ENCODE measurements at places on chromosomes 1 and 21. TPM values are rescaled to one million over a fixed set of nuclear protein-coding genes. Genes with fewer than 3 reads are reported as not detected.

DNA sequence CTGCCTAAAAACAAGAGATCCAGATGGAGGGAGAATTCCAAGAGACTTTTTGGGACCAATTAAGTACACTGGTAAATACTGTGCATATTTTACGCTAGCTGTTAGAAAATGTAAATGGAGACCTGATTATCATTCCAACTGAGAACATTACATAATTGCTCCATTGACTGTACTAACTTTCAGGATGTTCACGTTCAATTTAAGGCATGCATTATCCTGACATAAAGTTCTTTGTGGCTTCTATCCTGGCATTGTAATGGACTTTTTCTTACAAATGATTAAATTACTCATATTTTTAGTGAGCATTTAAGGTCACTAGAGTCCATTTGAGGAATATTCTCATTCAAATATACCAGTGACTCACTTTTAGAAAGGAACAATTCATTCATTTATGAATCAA, 883.3 kb upstream of the TMPRSS15 start:
- no peak for DNase-seq

- no peak for DNase-seq
These were observed 65.5 kb downstream of the RNF187 start for GRCh38 chr1:228552596-228553176.

GRCh38 chr1:165851034-165851658, 23.7 kb downstream of the UCK2 start:
- no peak for DNase-seq

GRCh38 chr1:185421485-185422107, 104.6 kb upstream of the IVNS1ABP start:
- DNase-seq: no peak

- no peak for DNase-seq
These were observed 440.1 kb upstream of the PTBP2 start for GRCh38 chr1:96281491-96281890.

DNA sequence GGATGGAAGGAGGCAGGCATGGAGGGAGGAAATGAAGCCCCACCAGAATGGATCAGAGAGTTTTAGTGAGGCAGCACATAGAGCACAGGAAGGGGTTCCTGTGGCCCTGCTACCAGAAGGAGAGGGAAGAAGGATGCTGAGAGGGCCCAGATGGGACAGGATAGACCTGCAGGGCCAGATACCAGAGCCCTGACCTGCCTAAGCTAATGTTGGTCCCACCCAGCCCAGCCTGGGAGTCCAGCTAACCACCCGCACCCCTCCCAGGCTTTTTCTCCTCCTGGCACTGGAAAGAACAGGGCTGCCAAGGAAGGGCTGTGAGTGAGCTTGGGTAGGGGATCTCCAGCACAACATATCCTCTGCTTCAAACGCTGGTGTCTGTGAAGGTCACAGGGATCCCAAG, 6.9 kb downstream of the NECTIN4 start:
- DNase-seq: no peak

GRCh38 chr1:17405898-17406759, 33.3 kb downstream of the RCC2 start:
- peak; percentile 50 for DNase-seq

- DNase-seq: no peak
These were observed 73.5 kb downstream of the KCTD3 start for GRCh38 chr1:215640429-215641148.

GRCh38 chr1:63780565-63780964, 6.7 kb downstream of the ROR1 start:
- DNase-seq: no peak

DNA sequence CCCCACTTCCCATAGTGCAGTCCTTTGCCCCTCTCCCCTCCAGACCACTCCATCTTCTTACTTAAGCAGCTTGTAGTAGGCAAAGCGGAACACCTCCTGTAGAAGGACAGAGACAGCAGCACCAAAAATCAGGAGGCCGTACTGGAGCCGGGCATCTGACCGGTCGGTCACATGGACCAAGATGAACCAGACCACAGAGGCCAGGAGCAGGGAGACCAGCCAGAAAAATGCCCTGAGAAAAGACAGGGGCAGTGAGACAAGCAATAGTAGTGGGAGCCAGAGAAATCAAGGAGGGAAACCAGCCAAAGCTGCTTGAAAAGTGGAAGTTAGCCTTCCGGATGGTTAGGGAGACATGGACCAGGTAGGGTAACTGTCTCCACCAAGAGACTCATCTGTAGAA, 920 bp downstream of the APH1A start:
- DNase-seq: no peak

DNA sequence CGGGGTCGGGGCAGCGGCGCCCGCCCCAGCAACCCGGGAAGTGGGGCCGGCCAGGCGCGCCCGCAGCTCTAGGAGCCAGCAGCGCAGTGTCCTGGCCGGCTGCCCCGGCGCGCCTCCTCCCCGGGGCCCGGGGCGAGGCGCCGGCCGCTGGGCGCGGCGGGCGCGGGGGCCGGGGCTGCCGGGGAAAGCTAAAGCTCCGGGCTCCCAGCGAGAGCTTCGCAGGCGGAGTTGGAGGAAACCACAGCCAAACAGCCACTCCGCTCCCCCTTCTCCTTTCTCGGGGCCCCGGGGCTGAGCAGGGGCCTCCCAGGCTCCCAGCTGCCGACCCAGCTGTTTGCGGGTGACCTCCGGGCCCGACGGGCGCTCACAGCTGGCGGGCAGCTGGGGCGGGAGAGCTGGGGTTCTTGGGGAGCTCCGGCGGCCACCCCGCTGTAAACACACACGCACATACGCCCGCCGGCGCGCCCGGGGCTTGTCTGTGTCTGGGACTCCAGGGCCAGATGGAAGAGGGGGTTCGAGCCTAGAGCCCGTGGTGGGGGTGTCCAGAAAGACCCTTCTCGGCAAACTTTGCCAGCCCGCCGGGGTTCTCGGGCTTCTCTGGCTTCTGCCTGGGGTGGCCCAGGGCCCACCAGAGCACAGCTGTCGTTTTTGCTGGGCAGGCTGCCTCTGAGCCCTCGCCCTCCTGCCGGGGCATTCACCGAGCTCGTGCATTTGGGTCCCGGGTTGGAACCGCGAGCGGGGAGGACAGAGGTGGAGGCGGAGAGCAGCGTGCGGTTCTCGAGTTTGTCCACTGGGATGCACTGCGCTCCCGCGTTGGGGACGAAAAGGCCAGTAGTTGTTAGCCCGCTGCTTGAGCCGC, 1.5 kb downstream of the AJAP1 start:
- peak; percentile 41 for DNase-seq

DNA sequence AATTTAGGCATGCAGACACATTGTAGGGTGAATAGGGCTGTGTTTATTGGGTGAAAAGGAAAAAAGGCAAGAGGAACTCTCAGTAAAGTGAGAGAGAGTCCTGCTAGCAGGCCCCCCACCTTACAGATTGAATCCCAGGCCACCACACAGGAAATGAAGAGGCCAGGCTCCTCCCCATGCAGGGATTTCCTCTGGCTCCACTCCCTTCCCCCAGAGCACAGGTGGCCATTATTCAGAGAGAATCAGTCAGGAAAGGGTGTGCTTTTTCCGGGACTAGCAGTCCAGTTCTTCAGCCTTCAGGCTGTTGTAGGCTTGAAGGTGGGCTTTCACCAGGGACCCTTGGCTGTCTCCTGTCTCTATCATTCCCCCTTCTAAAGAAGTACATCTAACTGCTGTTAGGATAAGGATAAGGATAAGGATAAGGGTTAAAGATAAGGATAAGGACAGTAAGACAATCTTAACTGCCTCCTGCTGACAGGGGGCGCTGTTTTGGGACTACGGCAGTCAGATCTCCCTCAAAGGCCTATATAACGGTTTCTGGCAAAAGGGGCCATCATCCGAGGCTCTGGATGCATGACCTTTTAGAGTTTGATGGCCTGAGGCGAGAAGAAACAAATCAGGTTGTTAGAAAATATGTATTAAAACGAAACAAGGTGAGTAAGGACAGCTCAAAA, 26.3 kb downstream of the ZNF648 start:
- no peak for DNase-seq

DNA sequence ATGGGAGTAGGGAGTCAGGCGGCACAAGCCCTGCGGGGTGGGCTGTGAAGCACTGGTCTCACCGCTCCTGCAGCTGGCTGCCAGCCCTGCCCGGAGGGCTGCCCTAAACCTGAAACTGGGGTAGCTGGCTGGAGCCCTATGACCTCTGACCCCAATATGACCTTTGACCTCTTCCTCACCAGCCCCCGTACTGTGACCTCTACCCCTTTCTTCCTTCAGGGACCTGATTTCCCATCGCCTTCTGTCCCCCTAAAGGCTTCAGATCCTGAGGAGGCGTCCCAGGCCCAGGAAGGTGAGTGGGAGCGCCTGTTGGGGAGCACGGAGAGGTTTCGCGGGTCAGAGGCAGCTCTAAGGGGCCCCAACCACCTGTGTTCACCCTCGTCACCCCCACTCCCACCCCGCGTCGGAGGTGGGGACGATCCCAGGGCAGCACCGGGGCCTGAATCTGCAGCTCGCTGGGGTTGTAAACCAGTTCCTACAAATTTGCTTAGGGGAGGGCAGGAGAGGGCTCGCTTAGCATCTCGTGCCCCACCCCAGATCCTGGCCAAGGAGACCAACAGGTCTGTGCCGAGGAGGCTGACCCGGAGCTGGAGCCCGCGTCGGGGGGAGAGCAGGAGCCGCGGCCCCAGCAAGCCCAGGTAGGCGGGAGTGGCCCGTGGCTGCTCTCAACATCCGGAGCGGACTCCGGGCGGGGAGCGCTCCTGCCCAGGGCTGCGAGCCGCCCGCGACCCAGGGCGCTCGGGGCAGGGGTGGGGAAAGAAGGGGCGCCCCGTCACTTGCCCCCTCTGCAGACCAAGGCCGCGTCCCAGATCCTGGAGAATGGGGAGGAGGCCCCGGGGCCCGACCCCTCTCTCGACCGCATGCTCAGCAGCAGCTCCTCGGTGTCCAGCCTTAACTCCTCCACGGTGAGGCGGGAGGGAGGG, 7.3 kb downstream of the SYTL1 start:
- no peak for DNase-seq

DNA sequence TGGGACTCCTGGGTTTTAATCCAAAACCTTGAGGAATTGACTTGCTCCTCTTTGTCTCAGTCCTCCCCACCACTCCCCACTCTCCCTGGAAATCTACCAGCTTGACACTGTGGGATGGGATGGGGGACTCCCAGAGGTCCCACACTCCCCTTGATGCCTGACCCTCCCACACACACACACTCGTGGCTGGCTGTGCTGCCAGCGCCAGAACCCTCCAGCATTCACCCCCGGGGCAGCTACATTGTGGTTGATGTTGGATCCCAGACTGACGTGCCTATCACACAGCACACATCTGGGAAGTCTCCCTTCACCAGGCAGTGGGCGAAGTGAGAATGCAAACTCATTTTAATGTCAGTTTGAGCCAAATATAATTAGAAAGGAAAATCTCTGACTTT, 10.0 kb downstream of the KIRREL1 start:
- no peak for DNase-seq

DNA sequence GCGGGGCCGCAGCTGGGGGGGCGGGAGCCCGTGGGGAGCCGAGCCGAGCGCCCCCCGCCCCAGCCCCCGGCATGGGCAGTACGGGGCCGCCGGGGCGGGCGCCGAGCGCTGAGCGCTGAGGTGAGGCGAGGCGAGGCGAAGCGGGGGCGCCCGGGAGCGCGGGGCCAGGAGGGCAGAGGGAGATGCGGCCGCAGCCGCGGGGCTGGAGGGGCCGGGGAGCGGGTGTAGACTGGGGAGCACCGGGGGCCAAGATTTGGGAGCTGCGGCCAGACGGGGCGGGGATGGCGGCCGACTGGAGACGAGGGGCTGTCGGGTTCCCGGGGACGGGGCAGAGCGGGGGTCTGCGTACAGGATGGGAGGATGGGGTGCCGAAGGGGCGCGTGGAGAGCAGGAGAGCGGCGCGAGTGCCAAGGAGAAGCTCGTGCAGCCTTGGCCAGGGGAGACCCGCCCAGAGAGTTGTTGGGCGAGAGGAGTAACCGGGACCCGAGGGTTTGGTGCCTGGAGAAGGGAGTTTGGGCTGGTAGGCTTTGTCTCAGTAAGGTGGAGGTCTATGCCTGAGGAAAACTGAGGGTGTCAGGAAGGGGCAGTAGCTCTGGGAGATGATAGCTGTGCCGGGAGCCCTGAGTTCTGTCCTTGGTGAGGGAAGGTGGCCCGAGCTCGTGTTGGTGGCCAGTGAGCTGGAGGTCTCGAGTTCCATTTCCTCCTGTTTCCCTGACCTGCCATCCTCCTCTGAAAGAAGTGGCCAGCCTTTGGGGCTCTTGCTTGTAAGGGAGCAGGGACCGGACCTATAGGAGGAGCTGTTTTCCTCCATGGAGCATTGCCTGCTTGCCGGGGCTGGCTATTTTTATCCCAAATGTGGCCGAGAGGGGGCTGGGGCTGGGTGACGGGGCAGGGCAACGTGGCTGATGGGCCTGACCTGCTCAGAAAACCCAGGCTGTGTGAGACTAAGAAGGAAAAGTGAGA, 539 bp downstream of the ATP8B2 start:
- peak; percentile 63 for DNase-seq

The CCDC30 gene
- total RNA-seq: 2.2 TPM

The CFH gene
- total RNA-seq: 36.4 TPM

The BROX gene
- total RNA-seq: 28.9 TPM

The OR2L2 gene
- total RNA-seq: not detected

All from left ventricle myocardium inferior (tissue), 1 donor.